ENCODE measurements at places on chromosomes 12 and 14.

- DNase-seq: no peak
Observed at GRCh38 chr12:118122264-118122663, 13.7 kb upstream of the PEBP1 start.

- peak; percentile 53 for DNase-seq
Observed at GRCh38 chr12:104358353-104359003, 54.9 kb downstream of the EID3 start.

- no peak for DNase-seq
Observed at GRCh38 chr14:87241018-87241768, 751.8 kb downstream of the GALC start.

- DNase-seq: no peak
Observed at GRCh38 chr12:117069926-117070900, 29.0 kb downstream of the TESC start.

GRCh38 chr12:127925971-127926370, 341.0 kb upstream of the TMEM132C start:
- no peak for DNase-seq

- DNase-seq: no peak
Observed at GRCh38 chr12:90290980-90291975, 582.6 kb upstream of the ATP2B1 start.

GRCh38 chr12:126171937-126172559, 1106.8 kb downstream of the AACS start:
- DNase-seq: no peak

DNA sequence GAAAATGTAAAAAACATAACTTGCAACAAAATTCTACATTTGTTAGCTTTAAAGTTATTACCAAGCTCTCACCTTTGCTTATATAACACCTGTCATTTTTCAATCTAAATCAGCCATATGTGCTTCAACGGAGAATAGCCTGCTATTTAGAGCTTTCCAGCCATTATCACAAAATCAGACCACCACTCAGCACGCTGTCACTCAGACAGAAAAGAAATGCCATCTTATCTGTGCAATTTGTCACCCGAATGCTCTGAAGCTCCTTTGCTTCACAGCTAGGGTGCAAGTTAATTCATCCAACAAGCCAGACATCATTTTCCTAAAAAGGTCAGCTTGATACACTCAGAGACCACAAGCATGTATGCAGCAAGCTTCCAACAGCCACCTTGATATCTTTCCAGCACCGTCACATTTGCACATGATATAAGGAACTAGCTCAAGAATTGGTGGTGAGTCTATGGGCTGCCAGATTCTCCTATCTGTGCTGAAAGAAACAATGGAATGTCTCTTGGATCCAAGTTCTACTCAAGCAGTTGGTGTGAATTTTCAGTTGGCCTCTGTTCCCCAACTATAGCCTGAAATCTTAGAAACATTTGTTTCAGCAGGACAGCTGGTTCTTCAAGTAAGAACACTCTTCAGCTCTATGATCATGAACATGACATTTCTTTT, 20.0 kb upstream of the IFNG-AS1 start:
- no peak for DNase-seq

DNA sequence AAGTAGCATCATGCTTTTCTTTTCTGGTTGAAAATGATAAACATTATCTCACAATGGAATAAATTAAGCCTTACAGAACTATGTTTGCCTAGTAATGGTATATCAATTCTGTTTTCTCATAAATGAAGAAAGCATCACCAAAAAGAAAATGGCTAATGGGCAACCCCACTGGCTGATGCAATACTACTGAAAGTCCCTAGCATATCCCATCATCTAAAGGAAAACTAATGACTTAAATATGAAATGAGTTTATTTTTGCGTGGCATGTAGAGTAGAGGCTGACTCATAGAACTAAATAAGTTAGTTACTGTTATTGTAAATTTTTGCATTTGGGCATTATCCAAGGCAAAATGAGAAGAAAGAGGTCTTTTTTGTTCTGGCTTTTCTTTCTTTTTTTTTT, 1156.3 kb upstream of the SEL1L start:
- no peak for DNase-seq

GRCh38 chr12:118299791-118300460, 72.8 kb downstream of the TAOK3 start:
- no peak for DNase-seq

DNA sequence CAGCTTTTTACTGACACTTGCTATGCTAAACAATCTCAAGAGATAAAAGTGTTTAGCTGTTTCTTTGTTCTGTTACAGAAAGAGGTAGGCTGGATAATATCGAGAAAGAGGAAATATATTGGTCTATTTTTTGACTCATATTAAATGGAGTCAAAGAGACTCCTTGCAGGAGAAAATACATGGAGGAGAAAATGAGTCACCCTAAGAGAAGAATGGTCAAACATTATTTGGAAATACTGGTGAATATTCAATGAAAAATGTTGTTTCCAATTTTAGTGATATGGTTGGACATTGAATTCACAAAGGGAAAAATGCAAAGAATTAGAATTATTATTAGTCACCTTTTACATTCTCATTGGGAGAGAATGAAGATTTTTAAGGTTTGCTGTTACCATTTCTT, 3.2 kb downstream of the KCNJ8 start:
- DNase-seq: no peak

- DNase-seq: peak; percentile 34
Observed at GRCh38 chr14:32933629-32934072, 5.0 kb upstream of the NPAS3 start.

- DNase-seq: peak; percentile 84
Observed at GRCh38 chr12:106107566-106107965, 31.2 kb downstream of the NUAK1 start.

- DNase-seq: no peak
Observed at GRCh38 chr12:23356440-23356839, 593.0 kb downstream of the SOX5 start.

DNA sequence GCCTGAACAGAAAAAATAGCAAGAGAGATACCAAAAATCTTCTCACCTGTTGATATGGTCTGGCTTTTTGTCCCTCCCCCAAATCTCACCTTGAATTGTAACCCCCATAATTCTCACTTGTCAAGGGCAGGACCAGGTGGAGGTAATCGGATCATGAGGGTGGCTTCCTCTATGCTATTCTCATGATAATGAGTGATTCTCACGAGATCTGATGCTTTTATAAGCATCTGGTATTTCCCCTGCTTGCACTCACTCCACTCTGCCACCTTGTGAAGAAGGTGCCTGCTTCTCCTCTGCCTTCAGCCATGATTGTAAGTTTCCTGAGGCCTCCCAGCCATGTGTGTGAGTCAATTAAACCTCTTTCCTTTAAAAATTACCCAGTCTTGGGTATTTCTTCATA, 291.2 kb downstream of the CPNE8 start:
- no peak for DNase-seq

DNA sequence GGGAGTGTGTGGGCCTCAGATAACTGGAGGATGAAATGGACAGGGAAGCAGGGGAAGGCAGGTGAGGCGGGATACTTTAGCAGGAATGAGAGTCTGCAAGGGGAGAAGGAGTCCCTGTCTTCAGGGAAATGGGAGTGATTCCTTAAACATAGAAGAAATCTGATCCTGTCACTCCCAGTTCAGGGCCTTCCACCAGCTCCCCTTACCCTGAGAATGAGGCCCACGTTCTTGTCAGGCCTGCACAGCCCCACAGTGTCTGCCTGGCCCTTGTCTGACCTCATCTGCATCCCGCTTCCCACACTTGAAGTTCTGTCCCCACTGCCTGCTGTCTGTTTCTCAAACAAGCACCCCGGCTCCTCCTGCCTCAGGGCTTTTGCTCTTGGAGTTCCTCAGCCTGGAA, 12.6 kb upstream of the LRP1-AS start:
- DNase-seq: no peak

GRCh38 chr14:67833403-67833802, 13.8 kb downstream of the RAD51B start:
- DNase-seq: no peak

GRCh38 chr14:30305346-30305745, 253.6 kb upstream of the G2E3 start:
- DNase-seq: no peak

- DNase-seq: no peak
Observed at GRCh38 chr12:125006365-125006764, 12.9 kb downstream of the BRI3BP start.

DNA sequence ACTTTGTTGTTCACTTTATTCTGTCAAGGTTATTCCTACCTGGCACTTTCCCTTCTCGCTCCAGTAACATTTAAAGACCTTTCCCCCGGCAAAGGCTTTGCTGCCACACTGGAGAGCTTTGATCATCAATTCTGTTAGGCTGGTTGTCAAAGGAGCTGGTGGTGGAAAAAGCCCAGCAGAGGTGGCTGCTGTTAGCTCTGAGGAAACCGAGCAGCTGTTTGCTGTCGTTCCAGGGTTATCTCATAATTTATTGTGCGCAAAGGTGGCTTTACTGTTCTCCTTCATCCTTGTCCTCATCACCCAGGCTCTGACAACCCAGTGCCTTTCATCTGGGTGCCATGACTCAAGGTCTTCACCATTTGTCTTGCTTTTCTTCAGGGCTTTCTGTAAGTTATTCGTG, 38.2 kb upstream of the CRADD start:
- DNase-seq: no peak

DNA sequence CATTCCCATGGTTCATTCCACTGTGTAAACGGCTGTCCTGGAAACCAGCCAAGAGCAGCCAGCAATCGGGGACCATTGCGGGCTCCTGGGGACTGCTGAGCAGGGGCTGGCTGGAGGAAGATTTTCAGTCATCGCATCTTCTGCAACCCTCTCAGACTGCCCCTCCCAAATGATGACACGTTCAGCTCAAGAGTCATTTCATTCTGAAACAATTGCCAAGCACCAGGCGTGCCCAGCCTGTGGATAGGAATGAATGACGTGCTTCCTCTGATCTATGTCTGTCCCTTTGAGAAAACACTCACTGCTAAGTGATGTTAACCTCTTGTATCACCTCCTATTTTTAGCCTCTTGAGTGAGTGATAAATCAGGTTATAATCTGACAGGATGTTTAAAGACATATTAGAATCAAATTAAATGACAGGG, 62.0 kb downstream of the NDUFA12 start:
- peak; percentile 41 for DNase-seq

DNA sequence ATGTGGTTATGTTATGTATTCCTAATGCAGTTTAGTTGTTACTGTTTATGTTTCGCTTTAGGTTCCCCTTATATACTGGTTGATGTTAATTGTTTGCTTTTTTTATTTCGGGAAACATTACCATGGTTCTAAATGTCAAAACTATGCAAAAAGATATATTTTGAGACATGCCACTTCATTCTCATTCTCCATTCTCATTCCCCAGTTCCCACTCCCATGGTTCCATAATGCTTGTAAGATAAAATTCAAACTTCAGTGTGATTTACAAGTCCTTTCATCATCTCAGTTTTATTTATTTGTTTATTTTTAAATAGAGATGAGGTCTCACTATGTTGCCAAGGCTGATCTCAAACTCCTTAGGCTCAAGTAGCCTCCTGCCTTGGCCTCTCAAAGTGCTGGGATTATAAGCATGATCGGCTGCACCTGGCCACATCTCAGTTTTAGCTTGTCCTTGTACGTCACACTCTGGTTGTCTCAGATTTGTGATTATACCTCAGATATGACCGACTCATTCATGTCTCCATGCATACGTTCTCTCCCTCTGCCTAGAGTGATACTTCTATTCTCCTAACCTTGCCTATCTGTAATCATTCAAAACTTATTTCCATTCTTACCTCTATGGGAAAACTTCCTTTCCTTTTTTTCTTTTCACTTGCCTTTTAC, 407.8 kb upstream of the RGS6 start:
- DNase-seq: no peak

GRCh38 chr12:130788515-130788914, 50.5 kb downstream of the STX2 start:
- DNase-seq: no peak

DNA sequence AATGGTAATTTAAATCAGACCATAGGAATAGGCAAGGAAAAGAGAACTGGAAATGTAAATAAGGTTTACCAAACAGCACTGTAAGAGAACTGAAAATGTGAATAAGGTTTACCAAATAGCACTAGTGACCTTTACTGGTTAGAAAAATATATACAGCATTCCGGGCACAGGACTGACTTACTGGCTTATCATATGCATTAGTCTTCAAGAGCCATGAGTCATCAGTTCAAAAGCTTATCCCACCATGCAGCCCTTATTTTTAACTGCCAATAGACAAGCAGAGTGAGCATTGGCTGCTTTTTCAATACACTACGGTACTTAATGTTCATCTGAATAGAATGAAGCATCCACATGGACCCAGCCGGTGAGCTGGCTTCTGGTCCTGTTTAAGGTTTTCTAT, 13.0 kb upstream of the NELL2 start:
- DNase-seq: no peak

GRCh38 chr14:64410084-64410774, 22.1 kb downstream of the MTHFD1 start:
- peak; percentile 84 for DNase-seq

- no peak for DNase-seq
Observed at GRCh38 chr14:62409626-62410300, 635.5 kb downstream of the KCNH5 start.

- DNase-seq: no peak
Observed at GRCh38 chr12:15627995-15628945, 160.9 kb downstream of the EPS8 start.

DNA sequence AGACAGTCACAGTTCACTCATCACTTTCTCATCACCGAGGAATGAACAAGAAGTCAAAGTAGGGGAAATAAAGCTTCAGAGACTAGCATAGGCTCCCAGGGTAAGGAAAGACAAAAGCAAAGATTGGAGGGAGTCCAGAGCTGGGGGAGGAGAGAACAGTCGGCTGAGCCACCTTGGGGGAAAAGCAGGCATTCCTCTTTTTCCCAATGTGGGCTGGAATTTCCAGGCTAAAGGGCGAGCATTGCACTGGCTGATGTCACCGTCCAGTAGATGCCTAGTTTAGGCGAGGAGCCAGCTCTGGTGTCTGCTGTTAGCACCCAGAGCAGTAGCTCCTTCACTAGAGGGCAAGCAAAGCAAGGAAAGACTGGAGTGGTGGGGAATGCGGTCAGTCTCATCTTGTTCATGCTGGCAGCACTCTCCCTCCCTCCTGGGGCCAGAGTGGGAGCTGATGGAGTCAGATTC, 8.5 kb upstream of the KRT75 start:
- DNase-seq: peak; percentile 94

GRCh38 chr12:10101648-10102220, 2.9 kb upstream of the CLEC1A start:
- DNase-seq: no peak

GRCh38 chr12:32754111-32754510, 1.6 kb downstream of the YARS2 start:
- DNase-seq: peak; percentile 15

GRCh38 chr12:38610808-38611350, 294.3 kb downstream of the ALG10B start:
- DNase-seq: peak; percentile 18

DNA sequence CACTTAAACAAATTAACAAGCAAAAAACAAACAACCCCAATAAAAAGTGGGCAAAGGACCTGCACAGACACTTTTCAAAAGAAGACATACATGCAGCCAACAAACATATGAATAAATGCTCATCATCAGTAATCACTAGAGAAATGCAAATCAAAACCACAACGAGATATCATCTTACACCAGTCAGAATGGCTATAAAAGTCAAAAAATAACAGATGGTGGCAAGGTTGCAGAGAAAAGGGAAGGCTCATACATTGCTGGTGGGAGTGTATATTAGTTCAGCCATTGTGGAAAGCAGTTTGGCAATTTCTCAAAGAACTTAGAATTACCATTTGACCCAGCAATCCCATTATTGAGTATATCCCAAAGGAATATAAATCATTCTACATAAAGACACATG, 34.6 kb upstream of the NT5DC3 start:
- DNase-seq: no peak
